IMR-90 (cell line): ENCODE measurements at places on chromosomes 4 and X.

GRCh38 chrX:120022763-120023162 is 54.7 kb downstream of the RHOXF2B start:
- DNase-seq = no peak

DNA sequence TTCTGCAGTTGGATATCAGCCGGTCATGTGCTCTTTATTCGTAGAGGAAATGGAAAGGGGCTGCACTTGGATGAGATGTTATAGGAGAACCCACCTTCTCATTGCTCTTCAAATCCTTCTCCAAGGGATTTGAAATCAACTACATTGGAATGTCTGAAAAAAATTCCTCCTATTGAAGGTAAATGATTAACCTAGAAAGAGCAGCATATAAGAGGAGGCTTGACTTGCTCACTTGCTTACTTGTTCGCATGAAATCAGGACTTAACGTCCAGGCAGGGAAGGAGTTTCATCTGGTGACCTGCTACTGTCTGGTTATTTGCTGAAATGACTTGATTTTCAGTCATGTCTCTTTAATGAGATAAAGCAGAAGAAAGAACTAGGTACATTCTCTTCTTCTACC is 338.4 kb upstream of the NOCT start:
- no peak for DNase-seq

- DNase-seq = peak; percentile 40
Observed at GRCh38 chr4:152052451-152053057, 291.7 kb upstream of the GATB start.

- DNase-seq = no peak
Observed at GRCh38 chr4:109390115-109390768, 43.4 kb upstream of the SEC24B start.

- no peak for DNase-seq
Observed at GRCh38 chr4:85430697-85431096, 44.3 kb upstream of the ARHGAP24 start.
